GM10248 (cell line): ENCODE measurements at places on chromosomes 2 and 18.

DNA sequence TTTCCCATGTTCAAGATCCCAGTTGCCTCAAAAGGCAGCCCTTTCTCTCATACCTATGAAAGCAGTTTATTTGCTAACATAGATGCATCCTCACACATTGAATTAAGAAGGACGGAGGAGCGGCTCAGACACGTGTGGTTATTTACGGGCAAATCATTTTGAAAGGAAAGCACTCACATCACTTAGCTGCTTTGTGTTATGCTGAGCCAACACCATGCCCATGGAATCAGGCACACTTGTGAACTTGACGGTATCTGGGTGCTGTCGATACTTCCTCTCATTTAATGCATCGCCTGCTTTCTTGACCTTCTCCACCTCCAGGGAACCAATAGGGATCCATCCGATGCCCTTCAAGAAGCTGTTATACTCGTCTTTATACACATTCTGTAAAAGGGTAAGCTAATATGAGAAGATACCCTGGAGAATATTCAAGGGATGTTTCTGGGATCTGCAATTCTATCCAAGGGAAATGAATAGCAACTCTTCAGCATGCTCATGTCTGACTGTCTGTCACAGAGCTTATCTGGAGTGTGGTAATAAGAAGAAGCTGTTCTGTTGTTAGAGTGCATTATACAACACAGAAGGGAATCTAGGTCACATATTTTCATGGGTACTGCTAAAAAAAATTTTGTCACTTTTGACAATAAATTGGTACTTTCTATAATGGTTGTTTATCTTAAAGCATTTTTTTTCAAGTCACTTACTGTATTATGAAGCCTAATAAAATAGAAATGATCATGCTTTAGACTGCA is 63.3 kb downstream of the NEB start:
- DNase-seq, result no peak

DNA sequence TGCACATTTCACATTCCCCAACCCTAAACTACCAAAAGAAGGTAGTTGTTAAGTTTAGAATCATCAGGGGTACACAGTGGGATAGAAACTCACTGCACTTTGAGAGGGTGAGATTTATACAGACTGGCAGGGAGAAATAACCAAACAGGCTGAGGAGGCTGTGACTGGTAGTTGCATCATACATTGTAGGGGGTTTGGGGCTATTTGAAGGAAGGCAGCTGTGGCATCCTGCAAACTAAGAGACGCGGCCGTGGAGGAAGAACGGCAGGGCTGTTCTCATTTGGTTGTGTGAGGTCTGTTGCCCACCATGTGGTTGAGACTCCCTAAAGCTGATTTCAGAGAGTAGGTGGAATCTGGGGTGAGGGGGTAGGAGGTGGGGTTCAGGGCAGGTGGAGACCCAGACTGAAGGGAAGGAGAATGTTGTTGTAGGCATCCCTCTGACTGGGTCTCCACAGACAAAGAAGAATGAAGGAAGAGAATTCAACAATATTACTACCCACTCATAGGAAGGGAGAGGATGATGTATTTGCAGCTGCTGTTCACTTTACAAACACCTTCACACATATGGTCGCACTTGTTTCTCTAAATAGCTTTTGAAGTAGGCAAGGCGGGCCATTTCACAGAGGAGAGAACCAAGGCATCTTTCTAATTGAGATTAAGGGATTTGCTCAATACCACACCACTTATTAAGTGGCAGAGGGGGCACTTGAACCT is 170.9 kb upstream of the SIX2 start:
- no peak for DNase-seq

DNA sequence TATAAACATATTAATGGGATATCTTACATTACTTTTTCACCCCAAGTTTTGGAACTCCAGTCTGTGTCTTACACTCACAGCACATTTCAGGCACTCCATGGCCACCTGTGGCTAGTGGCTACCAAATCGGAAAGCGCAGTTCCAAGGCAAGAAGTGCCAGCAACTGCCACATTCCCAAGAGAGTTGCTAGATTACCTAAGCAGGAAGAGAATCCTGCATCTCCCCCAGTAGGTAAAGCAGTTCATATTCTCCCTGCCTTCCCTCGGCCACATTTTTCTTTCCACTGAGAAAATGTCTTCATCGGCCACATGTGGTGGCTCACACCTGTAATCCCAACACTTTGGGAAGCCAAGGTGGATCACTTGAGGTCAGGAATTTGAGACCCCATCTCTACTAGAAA is 62.8 kb downstream of the MEX3C start:
- DNase-seq, result no peak

DNA sequence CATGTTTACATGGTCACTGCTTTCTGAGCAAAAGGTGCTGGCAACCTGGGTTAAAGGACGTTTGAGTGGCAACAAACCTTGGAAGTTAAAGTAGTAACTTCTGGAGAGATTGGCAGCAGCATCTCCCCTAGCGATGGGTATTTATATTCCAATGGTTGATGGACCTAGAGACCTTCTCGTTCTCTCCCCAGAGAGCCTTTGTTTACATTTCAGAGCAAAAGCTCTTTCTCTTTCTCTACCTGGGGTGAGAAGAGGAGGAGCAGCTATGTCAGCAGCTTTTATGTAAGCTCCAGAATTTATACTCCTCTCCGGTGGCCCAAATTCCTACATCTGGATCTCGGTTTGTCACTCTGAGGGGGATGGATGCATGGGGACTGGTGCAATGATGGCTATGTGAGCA is 213.7 kb upstream of the ARL4C start:
- no peak for DNase-seq

GRCh38 chr2:128154225-128154624 is 63.2 kb downstream of the UGGT1 start:
- DNase-seq, result no peak

GRCh38 chr18:49813069-49813318 is 339 bp downstream of the ACAA2 start:
- peak; percentile 31 for DNase-seq

DNA sequence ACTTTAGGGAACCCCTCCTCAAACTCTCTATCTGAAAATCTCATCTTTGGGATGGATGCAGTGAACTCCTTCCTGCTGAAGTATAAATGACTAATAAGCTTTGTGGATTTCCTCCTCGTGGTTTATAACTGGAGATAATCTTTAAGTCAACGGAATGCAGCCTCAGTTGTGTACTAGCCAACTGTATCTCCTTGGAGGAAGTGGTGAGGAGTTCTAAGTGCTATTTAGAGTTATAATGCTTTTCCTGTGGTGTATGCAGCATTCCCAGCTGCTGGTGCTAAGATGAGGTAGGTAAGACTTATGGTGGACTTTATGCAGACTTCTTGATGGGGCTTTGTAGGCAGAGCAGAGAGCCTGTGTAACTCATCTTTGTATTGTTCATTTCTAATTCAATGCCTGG is 90.9 kb downstream of the LYPD6B start:
- DNase-seq, result no peak

DNA sequence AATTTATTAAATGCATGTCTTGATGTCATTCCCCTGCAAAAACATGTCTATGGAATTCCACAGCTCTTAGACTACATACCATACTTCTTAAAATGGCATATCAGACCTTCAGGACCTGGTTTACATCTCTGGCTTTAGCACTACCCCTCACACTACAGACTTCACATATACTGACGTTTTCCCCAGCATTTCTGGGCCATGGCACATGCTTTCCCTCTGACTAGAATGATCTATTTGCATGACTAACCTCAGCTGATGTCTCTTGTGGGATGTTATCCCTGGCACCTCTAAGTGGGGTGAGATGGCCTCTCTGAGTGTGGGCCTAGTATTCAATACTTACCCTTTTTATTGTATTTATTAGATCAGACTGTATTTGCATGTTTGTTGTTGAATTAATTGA is 381.6 kb downstream of the ERBB4 start:
- DNase-seq, result no peak

GRCh38 chr2:30135541-30135940 is 11.3 kb upstream of the YPEL5 start:
- no peak for DNase-seq

- no peak for DNase-seq
Observed at GRCh38 chr2:191696001-191696400, 18.1 kb downstream of the NABP1 start.

- no peak for DNase-seq
Observed at GRCh38 chr18:49650426-49650891, 88.6 kb downstream of the LIPG start.

- no peak for DNase-seq
Observed at GRCh38 chr2:239318151-239318611, 82.6 kb downstream of the HDAC4 start.

DNA sequence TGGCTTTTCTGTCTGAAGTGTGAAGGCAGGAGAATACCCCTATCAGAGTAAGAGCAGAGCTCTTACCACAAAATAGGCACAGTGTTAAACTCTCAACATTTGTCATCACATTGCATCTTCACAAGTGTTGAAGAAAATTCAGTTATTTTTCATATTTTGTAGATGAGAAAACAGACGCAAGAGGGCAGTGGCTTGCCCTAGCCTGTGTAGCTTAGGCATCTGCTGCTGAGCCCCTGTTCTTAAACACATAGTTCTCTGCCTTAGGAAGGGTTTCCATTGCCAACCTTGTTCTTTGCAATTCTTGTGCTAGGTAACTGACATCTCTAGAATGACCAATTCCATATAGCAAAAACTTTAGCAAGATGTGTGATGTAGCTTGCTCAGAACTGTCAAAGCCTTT is 112.7 kb upstream of the RMDN2 start:
- no peak for DNase-seq

DNA sequence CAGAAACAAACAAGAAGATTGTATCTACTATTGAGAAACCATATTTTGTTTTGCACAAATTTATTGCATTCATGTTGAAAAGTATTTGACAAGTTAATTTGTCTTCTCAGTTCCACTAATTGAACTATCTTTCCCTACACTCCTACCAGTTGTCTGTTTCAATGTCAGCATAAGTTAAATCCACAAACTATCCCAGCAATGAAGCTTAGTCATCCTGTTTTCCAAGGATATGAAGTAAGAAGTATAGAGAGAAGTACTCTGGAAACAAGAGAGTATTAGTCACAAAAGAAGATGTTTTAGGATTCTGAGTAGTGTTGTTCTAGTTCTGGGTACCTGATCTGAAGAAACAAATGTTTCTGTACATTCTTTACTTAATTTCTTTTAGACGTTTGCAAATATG is 261.6 kb upstream of the ZNF804A start:
- no peak for DNase-seq

DNA sequence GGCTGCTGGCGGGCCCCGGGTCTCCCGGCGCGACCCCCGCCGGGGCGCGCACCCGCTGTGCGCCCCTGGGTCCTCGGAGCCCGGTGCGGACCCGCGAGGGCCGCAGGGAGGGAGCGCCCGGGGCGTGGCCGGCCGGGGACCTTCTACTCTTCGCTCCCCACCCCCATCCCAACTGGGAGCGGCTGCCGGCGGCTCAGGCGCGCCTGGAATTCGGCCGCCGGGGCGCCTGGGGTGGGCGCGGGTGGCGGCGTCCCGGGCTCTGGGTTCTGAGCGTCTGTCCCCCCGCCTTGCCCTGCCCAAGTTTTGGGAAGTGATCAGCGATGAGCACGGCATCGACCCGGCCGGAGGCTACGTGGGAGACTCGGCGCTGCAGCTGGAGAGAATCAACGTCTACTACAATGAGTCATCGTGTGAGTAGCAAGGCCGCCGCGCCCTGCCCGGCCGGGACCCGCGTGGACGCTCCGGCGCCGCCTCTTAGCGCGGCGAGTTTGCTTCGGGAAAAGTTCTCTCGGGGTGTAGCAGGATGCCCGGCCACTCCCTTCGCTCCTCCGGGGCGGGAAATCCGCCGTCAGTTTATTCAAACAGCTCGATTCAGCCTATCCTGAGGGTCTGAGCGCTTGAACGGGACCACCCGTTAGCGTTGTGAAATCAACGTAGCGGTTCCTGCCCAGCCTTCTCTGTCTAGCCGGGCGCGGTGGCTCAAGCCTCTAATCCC is 502 bp downstream of the TUBB6 start:
- peak; percentile 82 for DNase-seq

- DNase-seq, result no peak
Observed at GRCh38 chr2:176356251-176356650, 87.0 kb downstream of the MTX2 start.

GRCh38 chr18:34595690-34596089 is 114.4 kb upstream of the DTNA start:
- no peak for DNase-seq

DNA sequence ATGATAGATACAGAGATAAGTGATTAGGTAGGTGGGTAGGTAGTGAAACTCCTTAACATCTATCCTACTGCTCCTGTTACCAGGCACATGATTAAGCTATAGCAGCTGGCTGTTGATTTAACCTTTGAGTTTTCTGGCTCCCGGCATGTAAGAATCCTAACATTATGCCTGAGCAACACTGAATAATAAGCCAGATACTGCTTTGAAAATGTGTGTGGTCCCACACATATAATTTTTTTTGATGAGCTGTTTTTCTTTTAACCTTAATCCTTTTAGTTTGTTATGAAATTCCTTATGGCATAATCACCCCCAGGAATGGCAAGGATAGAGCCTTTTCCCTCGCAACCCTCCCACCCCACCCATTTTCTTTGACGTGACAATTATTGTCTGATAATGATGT is 104.2 kb upstream of the NEUROD1 start:
- DNase-seq, result no peak

GRCh38 chr2:36966370-36967235 is at the start of gene STRN:
TSS of gene STRN (minus strand) at chr2:36966536. CDS start at chr2:36966463, 73 bp downstream.
- DNase-seq, result peak; percentile 99

GRCh38 chr2:227036527-227036926 is 127.5 kb downstream of the COL4A4 start:
- no peak for DNase-seq

GRCh38 chr2:35082072-35082471 is 1273.5 kb upstream of the CRIM1 start:
- DNase-seq, result no peak

DNA sequence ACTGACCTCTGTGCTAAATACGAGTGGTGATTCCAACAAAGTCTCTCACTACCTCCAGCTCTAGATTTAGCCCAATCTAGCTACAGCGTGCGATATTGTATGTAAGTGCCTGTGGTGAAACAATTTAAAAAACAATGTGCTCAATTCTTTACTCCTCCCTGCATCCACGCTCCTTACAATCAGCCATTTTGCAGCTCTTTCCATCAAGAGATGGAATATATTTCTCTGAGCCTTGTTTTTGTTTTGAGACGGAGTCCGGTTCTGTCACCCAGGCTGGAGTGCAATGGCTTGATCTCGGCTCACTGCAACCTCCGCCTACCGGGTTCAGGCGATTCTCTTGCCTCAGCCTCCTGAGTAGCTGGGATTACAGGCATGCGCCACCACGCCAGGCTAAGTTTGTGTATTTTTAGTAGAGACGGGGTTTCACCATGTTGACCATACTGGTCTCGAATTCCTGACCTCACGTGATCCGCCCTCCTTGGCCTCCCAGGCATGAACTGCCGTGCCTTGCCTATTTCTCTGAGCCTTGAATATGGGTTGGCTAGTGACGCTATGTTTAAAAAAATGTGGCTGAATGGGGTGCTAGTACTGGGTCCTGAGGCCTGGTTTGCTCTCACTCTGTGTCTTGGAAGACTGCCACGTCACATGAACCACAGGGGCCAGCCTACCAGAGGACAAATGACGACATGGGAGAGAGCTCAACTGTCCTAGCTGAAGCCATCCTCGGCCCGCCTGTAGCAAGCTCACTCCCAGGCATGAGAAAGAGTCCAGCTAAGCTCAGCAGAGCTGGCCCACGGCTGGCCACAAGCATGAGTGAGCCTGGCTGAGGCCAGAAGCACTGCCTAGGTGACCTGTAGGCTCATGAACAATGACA is 14.8 kb downstream of the WDFY1 start:
- no peak for DNase-seq
